MCF 10A (cell line): ENCODE measurements at places on chromosomes 5 and 9. TPM values are rescaled to one million over a fixed set of nuclear protein-coding genes. Genes with fewer than 3 reads are reported as not detected.

DNA sequence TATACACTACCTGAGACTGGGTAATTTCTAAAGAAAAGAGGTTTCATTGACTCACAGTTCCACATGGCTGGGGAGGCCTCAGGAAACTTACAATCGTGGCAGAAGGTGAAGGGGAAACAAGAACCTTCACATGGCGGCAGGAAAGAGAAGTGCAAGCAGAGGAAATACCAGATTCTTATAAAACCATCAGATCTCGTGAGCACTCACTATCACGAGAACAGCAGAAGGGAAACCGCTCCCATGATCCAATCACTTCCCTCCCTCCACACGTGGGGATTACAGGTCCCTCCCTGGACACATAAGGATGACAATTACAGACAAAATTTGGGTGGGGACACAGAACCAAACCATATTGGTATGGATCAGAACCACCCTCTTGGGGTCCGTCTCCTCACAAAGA is 44.2 kb upstream of the SPIN1 start:
- H3K36me3 ChIP-seq, result no peaks in the 10 kb centered on the region
- H3K27ac ChIP-seq, result no peak overlapping the region
- no peak overlapping the region for H3K4me3 ChIP-seq
- no peak for DNase-seq
- peaks cover 5% of the 10 kb centered on the region for H3K4me1 ChIP-seq
- H3K27me3 ChIP-seq, result no peaks in the 10 kb centered on the region

HSPB3 gene
- not detected in 2 replicates for total RNA-seq

FOXD4L6 gene
- total RNA-seq, result 0.30 and 0.69 TPM in 2 replicates

- H3K4me1 ChIP-seq, result peaks cover 17% of the 10 kb centered on the region
- H3K27ac ChIP-seq, result peak overlapping the region; percentile 78
- no peak overlapping the region for H3K4me3 ChIP-seq
- H3K36me3 ChIP-seq, result no peaks in the 10 kb centered on the region
These were observed 140.5 kb upstream of the TUT7 start for GRCh38 chr9:86494644-86495111.

- H3K27me3 ChIP-seq, result no peaks in the 10 kb centered on the region
- H3K36me3 ChIP-seq, result peaks cover 77% of the 10 kb centered on the region
- DNase-seq, result peak; percentile 51
- H3K4me3 ChIP-seq, result no peak overlapping the region
- peaks cover 44% of the 10 kb centered on the region for H3K4me1 ChIP-seq
These were observed 30.6 kb upstream of the SMU1 start for GRCh38 chr9:33106827-33107621.

DNA sequence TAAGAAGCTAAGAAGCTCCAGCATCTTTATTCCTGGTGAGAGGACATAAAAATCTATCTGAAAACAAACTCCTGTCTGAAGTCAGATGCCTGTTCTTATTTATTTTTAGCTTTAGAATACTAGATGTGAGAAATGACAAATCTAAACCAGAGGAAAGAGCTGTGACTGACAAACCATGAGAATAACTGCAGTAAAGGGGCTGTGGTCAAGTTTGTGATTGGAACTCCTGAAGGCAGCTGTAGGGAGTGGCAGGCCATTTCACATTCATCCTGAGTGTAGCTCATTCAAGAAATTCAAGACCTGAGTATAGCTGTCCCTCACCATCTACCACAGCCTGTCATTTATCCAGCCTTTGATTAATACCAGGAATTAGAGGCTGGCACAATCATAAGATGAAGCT is 718.8 kb downstream of the BRINP1 start:
- no peaks in the 10 kb centered on the region for H3K36me3 ChIP-seq
- H3K4me1 ChIP-seq, result peaks cover 13% of the 10 kb centered on the region
- H3K27ac ChIP-seq, result no peak overlapping the region
- no peak for DNase-seq

- H3K4me1 ChIP-seq, result peaks cover 16% of the 10 kb centered on the region
- no peak for DNase-seq
- H3K27ac ChIP-seq, result no peak overlapping the region
- H3K4me3 ChIP-seq, result no peak overlapping the region
These were observed 24.7 kb downstream of the BTF3 start for GRCh38 chr5:73522989-73523388.

- no peak overlapping the region for H3K4me3 ChIP-seq
- no peaks in the 10 kb centered on the region for H3K36me3 ChIP-seq
- no peaks in the 10 kb centered on the region for H3K27me3 ChIP-seq
- no peak overlapping the region for H3K27ac ChIP-seq
- no peak for DNase-seq
These were observed 399.6 kb upstream of the IRX1 start for GRCh38 chr5:3195994-3196393.

- H3K4me1 ChIP-seq, result no peaks in the 10 kb centered on the region
- no peak overlapping the region for H3K27ac ChIP-seq
- DNase-seq, result no peak
- no peaks in the 10 kb centered on the region for H3K27me3 ChIP-seq
- H3K36me3 ChIP-seq, result no peaks in the 10 kb centered on the region
- H3K4me3 ChIP-seq, result no peak overlapping the region
These were observed 339.6 kb downstream of the TRIM36 start for GRCh38 chr5:114830114-114830513.

- peak; percentile 51 for DNase-seq
- no peaks in the 10 kb centered on the region for H3K27me3 ChIP-seq
- no peak overlapping the region for H3K4me3 ChIP-seq
- H3K4me1 ChIP-seq, result peaks cover 17% of the 10 kb centered on the region
- no peak overlapping the region for H3K27ac ChIP-seq
- H3K36me3 ChIP-seq, result peaks cover 35% of the 10 kb centered on the region
These were observed 20.7 kb downstream of the GOLGA2 start for GRCh38 chr9:128254855-128255759.

PCDHAC2 gene
- total RNA-seq, result 9.3 and 12.3 TPM in 2 replicates

GRCh38 chr9:136204838-136205706 is at the start of gene LHX3:
Gene LHX3, minus strand, starts transcription at chr9:136205128. Its CDS starts 116 bp downstream, at chr9:136205012.
- no peak within 1 kb of the TSS for H3K4me3 ChIP-seq
- peaks cover 22% of the 10 kb centered on the region for H3K36me3 ChIP-seq
- DNase-seq, result no peak
- H3K27ac ChIP-seq, result no peak within 1 kb of the TSS

DNA sequence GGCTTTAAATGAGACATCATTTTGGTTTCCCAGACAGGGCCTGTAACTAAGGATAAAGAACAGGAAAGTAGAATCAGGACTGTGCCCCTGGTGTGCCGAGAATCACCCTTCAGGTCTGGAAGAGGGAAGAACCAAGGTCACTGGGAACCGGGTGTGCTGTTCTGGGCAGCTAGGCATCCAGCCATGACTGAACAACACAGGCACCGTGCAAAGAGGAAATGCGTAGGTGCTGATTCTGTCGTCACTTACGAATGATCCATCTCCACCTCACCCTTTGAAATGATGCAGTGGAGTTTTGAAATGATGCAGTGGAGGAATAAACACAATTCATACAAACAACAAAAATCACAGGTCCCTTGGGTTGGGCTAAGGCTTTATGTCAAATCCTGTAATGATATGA is 64.4 kb downstream of the MAP1B start:
- H3K27ac ChIP-seq, result no peak overlapping the region
- no peaks in the 10 kb centered on the region for H3K36me3 ChIP-seq
- no peaks in the 10 kb centered on the region for H3K27me3 ChIP-seq
- H3K4me3 ChIP-seq, result no peak overlapping the region

DNA sequence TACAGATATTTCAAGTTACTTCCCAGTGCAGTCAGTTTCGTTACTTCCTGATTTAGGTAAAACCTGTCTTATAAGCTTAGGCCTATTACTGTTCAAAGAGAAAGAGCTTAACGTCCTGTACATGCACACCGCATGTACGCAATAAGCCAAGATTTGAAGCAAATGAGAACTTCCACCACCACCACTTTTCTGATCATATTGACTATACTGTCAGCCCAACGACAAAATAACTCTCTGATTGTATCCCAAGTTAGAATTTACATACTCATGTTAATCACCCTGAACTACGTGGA is 5.1 kb downstream of the NFIB start:
- H3K4me1 ChIP-seq, result peaks cover 44% of the 10 kb centered on the region
- no peak for DNase-seq
- peak overlapping the region; percentile 80 for H3K4me3 ChIP-seq
- H3K36me3 ChIP-seq, result peaks cover 24% of the 10 kb centered on the region
- peak overlapping the region; percentile 88 for H3K27ac ChIP-seq

GRCh38 chr5:116002116-116002906 is 30.0 kb upstream of the ARL14EPL start:
- no peaks in the 10 kb centered on the region for H3K36me3 ChIP-seq
- DNase-seq, result peak; percentile 16
- H3K27me3 ChIP-seq, result no peaks in the 10 kb centered on the region
- H3K4me1 ChIP-seq, result peaks cover 6% of the 10 kb centered on the region
- H3K27ac ChIP-seq, result no peak overlapping the region
- no peak overlapping the region for H3K4me3 ChIP-seq

DNA sequence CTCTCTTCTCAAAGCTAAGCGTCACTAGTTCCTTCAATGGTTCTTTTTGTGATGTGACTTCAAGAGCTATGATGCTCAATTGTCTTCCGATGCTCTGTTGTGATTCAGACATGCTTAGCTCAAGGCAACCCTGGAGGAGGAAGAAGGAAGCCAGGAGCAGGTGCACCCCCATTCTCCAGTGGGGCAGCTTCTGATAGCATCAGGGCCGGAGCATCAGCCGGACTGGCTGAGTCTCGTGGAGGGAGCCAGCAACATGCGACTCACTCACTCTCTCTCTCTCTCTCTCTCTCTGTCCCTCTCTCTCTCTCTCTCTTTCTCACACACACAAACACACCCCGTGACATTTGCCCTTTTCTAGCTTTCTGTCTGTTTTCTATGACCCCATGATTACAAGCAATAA is 140.2 kb downstream of the HSD17B3 start:
- DNase-seq, result no peak
- H3K27me3 ChIP-seq, result peaks cover 54% of the 10 kb centered on the region
- H3K36me3 ChIP-seq, result no peaks in the 10 kb centered on the region
- H3K4me1 ChIP-seq, result no peaks in the 10 kb centered on the region

LCN10 gene
- not detected in 2 replicates for total RNA-seq

- no peaks in the 10 kb centered on the region for H3K27me3 ChIP-seq
- H3K4me1 ChIP-seq, result peaks cover 11% of the 10 kb centered on the region
- H3K27ac ChIP-seq, result no peak overlapping the region
- DNase-seq, result no peak
- peaks cover 6% of the 10 kb centered on the region for H3K36me3 ChIP-seq
These were observed 164.5 kb downstream of the MED27 start for GRCh38 chr9:131915181-131915580.

SPATA24 gene
- total RNA-seq, result 9.8 and 11.6 TPM in 2 replicates

DNA sequence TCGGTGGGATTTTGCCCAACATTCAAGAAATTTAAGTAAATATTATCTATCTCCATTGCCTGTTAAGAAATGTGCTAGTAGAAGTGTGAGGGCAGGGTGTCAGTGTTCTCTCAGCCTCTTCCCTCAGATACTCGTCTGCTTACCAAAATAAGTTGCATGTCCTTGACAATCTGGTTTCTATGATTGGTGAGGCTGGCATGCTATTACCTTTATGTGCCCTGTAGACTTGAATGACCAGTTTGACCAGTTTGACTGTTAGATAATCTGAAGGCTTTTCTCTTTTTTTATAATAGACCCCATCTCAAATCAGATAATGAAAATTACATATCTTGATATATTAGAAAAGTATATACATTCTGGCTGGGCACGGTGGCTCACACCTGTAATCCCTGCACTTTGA is 348 bp downstream of the CATSPER3 start:
- no peak for DNase-seq
- no peaks in the 10 kb centered on the region for H3K27me3 ChIP-seq
- H3K36me3 ChIP-seq, result peaks cover 49% of the 10 kb centered on the region
- H3K27ac ChIP-seq, result no peak overlapping the region
- no peak overlapping the region for H3K4me3 ChIP-seq
- no peaks in the 10 kb centered on the region for H3K4me1 ChIP-seq

DNM1 gene
- total RNA-seq, result 0.98 and 2.0 TPM in 2 replicates

SNCB gene
- total RNA-seq, result not detected in 2 replicates

PROB1 gene
- total RNA-seq, result 2.3 and 3.1 TPM in 2 replicates

GRCh38 chr9:34106110-34106509 is 20.4 kb downstream of the DCAF12 start:
- no peak for DNase-seq
- no peak overlapping the region for H3K27ac ChIP-seq
- H3K27me3 ChIP-seq, result no peaks in the 10 kb centered on the region

GRCh38 chr9:15238646-15239045 is 68.4 kb downstream of the TTC39B start:
- no peaks in the 10 kb centered on the region for H3K27me3 ChIP-seq
- H3K4me3 ChIP-seq, result no peak overlapping the region
- no peaks in the 10 kb centered on the region for H3K4me1 ChIP-seq
- H3K27ac ChIP-seq, result no peak overlapping the region

GRCh38 chr5:91059409-91059808 is 323.7 kb downstream of the ARRDC3 start:
- DNase-seq, result no peak
- H3K36me3 ChIP-seq, result no peaks in the 10 kb centered on the region
- H3K27ac ChIP-seq, result no peak overlapping the region
- H3K27me3 ChIP-seq, result no peaks in the 10 kb centered on the region

DNA sequence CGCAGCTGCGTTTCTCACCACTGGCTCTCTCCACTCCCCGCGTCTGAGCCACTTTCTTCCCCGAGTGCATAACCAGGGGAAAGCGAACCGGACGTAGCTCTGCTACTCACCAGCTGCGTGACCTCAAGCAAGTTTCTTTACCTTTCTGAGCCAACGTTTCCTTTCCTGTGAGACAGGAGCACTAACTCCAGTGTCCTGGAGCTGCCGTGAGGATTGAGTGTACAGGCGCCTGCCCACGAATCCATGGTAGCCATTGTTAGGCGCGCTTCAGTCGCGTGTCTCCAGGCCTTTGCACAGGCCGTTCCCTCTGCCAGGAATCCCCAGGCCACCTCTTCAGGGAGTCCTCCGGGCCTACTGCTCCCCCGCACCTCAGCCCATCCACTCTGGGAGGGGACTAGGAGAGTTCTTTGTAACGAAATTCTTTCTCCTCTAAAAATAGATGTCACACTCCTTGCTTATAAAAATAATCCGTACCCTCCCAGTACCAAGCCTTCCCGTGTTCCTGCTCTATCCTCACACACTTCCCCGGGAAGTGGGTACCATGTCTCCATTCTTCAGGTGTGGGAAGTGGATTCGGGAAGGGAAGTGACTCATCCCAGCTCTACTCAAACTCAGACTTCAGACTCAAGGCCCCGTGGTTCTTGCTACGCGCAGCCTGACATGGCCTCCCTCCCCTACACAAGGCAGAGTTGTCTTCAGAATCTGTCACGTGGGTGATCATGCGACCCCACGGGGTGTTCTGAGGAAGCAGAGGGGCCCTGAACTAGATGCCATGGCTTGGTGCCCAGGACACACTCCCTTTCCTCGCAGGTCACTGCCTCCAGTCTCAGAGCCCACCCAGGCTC is 16.1 kb upstream of the CRB2 start:
- no peaks in the 10 kb centered on the region for H3K36me3 ChIP-seq
- H3K27me3 ChIP-seq, result no peaks in the 10 kb centered on the region
- no peak overlapping the region for H3K4me3 ChIP-seq
- H3K4me1 ChIP-seq, result peaks cover 15% of the 10 kb centered on the region
- peak; percentile 34 for DNase-seq
- no peak overlapping the region for H3K27ac ChIP-seq

GRCh38 chr5:156128026-156128425 is 198.9 kb upstream of the SGCD start:
- H3K4me1 ChIP-seq, result no peaks in the 10 kb centered on the region
- H3K4me3 ChIP-seq, result no peak overlapping the region
- H3K36me3 ChIP-seq, result no peaks in the 10 kb centered on the region
- no peak overlapping the region for H3K27ac ChIP-seq

TBC1D13 gene
- 10.9 and 13.8 TPM in 2 replicates for total RNA-seq

HABP4 gene
- 4.3 and 6.3 TPM in 2 replicates for total RNA-seq
